ENCODE measurements at places on chromosomes 13 and 19. TPM values are rescaled to one million over a fixed set of nuclear protein-coding genes. Genes with fewer than 3 reads are reported as not detected.

PROZ gene
- total RNA-seq = not detected

SYDE1 gene
- total RNA-seq = 38.4 TPM

GRIK5 gene
- under 0.01 TPM for total RNA-seq

LRRC63 gene
- total RNA-seq = 1.5 TPM

DDX39A gene
- total RNA-seq = 65.1 TPM
